ENCODE measurements at places on chromosomes 1 and 21.

- no peak for DNase-seq
Observed at GRCh38 chr1:217892750-217893149, 261.6 kb downstream of the SPATA17 start.

DNA sequence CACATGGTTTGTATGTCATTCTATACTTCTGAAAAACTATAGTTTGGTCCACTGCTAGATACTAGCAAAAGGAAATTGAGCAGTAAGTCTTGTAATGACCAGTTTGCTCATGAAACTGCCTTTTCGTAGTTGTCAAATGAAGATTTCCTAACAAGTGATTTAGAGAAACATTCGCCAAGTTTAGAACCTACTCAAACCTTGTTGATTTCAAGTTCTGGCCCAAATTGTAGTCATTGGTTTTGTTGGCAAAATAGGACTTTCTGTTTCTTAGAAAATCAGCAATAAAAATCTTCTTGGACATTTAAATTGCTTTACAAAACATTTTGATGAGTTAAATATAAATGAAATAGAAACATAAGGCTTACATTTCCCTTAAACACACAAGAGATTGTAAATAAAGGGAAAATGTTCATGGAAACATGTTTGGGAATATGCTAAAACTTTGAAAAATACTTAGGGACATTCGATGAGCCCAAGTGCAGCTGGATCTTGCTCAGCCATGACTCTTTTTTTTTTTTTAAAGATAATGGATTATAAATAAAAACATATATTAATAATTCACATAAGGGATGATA is 178.5 kb upstream of the LYPLAL1 start:
- no peak for DNase-seq

GRCh38 chr1:214327514-214327913 is 46.6 kb downstream of the SMYD2 start:
- DNase-seq = no peak

GRCh38 chr1:116403496-116404136 is 30.6 kb downstream of the ATP1A1 start:
- DNase-seq = no peak

GRCh38 chr1:159920651-159921050 is 4.7 kb downstream of the TAGLN2 start:
- DNase-seq = no peak

GRCh38 chr1:162873671-162874666 is 13.0 kb upstream of the CCDC190 start:
- DNase-seq = no peak

- DNase-seq = peak; percentile 51
Observed at GRCh38 chr1:234709473-234710228, 99.7 kb upstream of the IRF2BP2 start.

DNA sequence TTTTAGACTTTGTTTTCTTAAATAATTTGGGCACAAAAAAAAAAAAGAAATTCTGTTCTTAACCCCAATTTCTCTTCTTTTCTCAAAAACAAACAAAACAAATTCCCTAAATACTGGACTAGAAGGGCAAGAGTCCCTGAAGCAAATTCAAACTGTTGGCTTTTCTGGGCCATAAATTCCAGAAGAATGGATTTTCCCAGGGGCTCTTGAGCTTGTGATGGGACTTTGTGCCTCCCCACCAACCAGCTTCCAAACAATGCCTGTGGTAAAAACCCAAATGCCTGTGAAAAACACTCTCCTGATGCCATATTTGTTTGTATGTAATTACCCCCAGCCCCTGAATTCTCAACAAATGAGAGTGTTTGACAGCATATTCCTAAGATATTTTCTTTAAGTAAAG is 55.4 kb downstream of the SGIP1 start:
- no peak for DNase-seq

GRCh38 chr1:234369784-234370183 is 3.5 kb upstream of the COA6 start:
- no peak for DNase-seq

GRCh38 chr1:109322974-109323373 is 16.2 kb upstream of the MYBPHL start:
- no peak for DNase-seq

GRCh38 chr1:78070758-78071157 is 25.0 kb downstream of the GIPC2 start:
- no peak for DNase-seq

DNA sequence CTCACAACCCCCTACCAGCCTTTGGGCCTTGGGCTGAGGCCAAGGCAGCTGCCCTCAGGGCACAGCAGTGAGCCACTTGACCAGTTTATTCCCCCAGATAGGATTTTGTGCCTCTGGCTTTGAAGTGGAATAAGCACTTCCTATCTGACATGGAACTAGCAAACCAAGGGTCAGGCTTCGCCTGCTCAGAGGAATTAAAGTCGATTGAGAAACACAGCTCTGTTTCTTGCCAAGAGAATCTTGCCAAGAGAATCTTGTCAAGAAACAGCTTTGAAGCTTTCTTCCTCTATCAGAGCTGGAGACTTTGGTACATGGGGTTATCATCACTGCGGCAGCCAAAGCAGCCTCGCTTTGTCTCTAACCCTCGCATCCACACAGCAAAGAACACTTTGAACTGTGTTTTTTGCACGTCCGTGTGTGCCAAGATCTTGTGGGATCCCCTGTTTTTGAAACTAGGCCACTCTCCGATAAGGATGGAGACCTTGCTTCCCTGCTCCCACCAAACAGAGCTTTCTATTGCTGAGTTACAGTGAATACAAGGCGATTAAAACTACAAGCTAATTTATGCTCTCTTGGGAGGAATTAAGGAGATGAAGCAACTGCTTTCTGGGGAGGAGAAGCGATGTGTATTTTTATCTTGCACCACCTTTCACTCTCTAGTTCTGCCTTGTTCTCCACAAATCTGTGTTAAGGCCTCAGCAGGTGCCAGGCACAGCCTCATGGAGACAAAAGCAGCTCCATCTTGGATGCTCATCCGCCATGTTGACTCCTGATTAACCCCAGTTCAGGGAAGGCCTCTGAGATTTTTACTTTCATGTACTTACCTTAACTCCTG is 67.3 kb downstream of the RHOU start:
- DNase-seq = no peak

- DNase-seq = no peak
Observed at GRCh38 chr1:101108111-101108500, 82.5 kb upstream of the DPH5 start.

DNA sequence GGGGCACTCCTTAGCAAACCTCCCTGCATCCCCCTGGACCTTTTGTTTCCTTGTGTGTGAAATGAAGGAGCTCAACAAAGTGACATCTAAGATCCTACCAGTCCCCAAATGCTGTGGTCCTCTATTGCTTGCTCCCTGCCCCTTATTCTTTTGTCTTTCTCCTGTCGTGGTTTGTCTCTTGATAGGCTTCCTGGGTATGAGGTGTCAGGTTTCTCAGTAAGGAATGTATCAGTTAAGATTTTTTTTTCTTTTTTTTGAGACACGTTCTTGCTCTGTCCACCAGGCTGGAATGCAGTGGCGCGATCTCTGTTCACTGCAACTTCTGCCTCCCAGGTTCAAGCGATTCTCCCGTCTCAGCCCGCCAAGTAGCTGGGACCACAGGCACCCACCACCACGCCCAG is 16.8 kb downstream of the CNIH3 start:
- DNase-seq = no peak

DNA sequence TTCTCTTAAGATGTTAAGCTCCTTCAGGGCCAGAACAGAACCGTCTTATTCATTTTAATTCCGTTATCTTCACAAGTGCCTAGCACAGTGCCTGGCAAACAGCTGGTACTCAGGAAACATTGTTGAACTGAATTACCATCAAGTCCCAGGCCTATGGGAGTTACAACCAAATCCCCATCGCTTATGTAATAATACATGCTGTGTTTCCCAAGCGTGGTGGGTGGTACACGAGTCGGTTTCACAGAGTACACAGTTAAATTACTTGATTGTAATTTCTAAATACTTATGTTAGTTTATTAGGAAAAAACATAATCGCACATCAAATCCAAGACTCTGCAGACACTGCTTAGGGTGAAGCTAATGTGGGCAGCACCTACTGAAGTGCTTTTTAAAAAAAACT is 1.0 kb downstream of the ANGEL2 start:
- DNase-seq = no peak

GRCh38 chr1:236692742-236693141 is 6.4 kb downstream of the ACTN2 start:
- DNase-seq = no peak

DNA sequence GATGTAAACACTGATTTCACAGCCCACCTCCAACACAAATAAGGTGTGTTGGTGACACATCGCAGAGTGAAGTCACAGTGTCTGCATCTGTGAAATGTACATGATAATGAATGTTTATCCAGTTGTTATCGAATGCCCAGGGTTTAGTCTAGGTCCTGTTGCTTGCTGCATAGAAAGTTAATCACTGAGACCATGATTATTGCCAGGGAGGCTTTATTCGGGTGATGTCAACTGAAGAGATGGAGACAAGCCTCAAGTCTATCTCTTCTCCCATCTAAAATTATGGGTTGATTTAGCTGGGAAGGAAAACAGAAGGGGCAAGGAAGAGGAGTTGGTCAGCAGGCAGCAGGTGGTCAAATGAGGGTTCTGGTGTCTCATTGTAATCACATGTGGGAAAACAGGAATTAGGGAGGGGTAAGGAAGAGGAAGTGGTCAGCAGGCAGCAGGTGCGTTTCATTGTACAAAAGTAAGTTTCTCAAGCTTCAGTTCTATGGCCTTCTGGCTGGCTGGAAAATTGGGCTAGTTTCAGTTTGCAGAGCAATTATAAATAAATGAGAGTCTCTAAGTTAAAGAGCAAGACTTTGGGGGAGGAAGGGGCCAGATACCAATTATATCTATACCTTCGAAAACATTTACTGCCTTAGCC is 146.3 kb upstream of the DNAH14 start:
- DNase-seq = no peak

DNA sequence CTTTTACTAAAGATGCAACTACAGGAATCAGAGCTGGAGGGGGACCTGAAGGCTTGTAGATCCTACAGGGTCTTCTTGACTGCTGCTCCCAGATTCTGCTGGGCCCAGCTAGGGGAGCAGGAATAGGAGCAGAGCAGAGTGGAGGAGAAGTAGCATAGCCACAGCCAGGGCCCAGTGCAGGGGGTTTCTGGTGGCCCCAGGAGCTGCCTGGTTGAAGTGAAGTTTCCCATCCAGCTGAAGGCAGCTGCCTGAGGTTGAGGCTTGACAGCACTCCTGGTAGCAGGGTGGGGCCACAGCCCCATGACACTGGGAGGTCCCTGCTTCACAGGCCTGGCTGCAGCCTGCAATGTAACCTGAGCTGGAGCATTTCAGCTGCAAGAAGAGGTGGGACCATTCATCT is 2.0 kb upstream of the INPP5B start:
- DNase-seq = no peak

- DNase-seq = no peak
Observed at GRCh38 chr1:175978926-175979325, 228.2 kb downstream of the COP1 start.

GRCh38 chr1:93681101-93681988 is at the start of gene BCAR3:
BCAR3 (minus strand) TSS chr1:93681837; CDS start chr1:93674930, 6,907 bp downstream.
- peak; percentile 78 for DNase-seq

DNA sequence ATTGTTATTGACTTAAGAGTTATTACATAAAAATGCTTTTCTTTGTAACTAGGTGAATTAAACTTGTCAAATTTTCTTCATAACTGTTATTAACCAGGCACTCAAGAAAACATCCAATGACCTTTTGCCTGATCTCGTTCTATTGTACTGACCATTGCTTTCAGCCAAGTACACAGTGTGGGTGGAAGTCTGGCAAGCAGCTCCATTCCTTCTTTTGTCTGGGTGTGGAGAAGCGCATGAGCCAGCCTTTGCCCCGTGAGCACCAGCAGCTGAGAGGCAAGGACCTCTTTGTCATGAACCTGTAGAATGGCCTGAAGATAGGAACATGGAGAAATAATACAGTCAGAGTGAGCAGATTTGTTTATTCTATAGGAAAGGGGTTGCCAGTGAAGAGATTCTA is 57.5 kb downstream of the IARS2 start:
- no peak for DNase-seq

DNA sequence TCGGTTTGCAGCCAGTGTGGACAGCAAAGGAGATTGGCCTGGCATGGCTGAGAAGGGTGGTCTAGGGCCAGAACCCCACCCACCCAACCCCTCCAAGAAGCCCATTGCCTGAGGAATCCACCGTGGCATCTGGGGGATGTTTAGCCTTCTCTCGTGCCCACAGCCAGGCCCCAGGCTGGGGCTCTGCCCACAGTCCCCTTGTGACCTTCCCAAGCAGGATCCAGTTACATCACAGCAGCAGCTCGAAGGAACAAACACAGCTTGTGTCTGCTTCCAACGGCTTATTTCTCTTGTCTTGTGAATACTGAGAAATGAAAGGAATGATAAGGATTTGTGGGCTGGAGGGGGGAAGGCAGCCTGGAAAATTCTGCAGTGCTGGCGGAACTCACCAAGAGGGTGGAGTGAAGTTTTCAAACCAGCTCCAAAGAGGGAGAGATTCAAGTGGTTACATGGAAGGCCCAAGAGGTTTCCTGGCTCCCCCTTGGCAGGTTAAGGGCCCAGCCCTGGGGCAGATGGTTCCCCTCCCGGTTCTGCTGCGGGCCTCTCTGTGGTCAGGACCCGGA is 61.6 kb downstream of the DHRS3 start:
- DNase-seq = peak; percentile 39

DNA sequence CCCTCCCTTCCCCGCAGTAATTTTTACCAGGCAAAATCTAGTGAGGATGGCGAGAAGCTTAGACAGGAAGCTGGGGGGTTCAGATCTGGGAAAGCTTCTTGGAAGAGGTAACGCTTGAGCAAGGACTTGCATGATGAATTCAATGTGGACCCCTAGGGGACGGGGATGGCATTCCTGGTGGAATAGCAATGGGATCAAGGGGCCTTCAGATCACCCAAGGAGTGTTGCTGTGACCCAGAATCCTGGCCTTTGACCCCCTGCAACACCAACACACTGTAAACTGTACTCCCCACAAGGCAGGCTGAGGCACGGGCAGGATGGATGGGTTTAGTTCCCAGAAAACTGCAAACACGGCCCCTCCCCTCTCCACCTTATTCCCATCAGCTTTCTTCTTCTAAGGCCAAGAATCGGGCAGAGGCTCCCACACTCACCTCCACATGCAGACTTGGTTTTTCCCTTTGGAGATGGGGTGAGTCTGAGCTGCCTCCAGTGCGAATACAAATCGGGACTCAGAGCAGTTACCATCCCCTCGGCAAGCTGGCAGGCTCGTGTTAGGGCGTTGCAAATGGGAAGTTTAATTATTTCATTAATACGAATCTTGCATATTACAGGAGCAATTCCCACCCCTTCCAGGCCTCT is 20.1 kb downstream of the DISP3 start:
- no peak for DNase-seq

DNA sequence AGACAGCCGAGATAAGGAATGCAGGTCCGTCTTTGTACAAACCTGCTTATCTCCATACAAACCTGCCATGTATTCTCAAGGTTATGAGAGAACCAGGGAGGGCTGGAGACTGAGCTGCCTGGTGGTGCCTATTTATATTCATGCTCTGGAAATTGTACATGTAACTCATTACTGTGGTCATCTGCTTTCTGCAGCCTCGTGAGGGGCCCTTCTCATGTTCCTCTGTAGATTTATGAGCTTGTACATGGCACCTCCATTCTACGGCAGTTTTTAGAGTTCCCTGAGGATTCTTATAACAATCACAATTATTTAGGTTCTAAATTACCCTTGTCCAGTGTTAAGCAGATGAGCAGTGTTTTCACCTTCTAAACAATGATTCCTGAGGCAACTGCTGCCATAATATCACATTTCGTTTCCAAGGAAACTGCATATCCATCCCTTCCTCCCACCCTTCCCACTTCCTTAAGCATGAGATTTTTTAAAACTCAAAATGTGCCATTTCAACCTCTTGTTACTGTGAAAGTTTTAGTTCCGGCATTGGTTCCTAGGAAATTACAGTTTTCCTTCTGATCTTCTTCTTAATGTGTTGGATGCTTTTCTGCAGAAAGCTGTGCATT is 112.1 kb downstream of the ST6GALNAC3 start:
- DNase-seq = no peak

GRCh38 chr1:226001963-226002666 is 3.0 kb upstream of the SDE2 start:
- peak; percentile 58 for DNase-seq
